ENCODE measurements at places on chromosomes 7 and 10.

- DNase-seq: no peak
These were observed 113.5 kb downstream of the AHR start for GRCh38 chr7:17411922-17412321.

- no peak for DNase-seq
These were observed 28.5 kb downstream of the EPC1 start for GRCh38 chr10:32318476-32318896.

GRCh38 chr7:94145602-94146001 is 141.4 kb upstream of the BET1 start:
- no peak for DNase-seq

DNA sequence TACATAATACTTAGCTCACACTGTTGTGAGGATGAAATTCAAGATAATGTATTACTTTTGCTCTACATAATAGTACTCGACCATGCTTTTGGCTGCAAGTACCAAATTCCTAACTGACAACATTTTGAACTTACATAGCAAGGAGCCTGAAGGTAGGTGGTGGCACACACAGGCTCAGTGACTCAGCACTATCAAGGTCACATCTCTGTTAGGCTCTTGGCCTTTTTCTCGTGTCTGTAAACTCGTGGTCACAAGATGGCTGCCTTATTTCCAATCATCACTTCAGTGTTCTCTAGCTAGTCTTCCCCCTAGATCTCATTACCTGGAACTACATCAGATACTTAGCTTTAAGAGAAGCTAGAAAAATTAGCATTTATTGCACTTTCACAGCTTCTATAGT is 61.4 kb upstream of the ABCB5 start:
- DNase-seq: no peak

All from stimulated activated CD4-positive, alpha-beta T cell treated with anti-CD3 and anti-CD28 coated beads, Interleukin-1b, Interleukin-23, amount 100 ng/mL, for 1 hour (primary cell).